ENCODE measurements at places on chromosomes 16 and 17.

GRCh38 chr16:29943846-29944799 is 17.8 kb upstream of the TMEM219 start:
- no peak for DNase-seq

DNA sequence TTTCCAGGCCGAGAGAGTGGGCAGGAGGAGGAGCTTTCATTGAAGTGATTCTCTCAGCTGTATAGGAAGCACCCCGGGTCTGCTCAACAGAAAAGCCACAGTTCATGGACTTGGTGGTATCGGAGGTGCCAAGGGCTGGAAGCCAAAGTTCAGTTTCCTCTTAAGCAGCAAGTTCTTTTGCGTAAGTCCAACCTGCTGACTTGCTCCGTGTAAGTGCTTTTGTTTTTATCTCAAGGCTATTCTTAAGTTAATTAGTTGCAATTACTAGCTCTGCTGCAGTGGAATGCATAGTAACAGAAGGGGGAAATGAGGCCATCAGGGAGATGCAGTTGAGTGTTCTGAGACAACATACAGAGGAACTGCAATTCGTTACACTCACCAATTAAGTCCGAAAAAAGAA is 44.6 kb downstream of the SMIM36 start:
- DNase-seq = no peak

- DNase-seq = no peak
These were observed 9.2 kb downstream of the HS3ST3B1 start for GRCh38 chr17:14310101-14310500.

DNA sequence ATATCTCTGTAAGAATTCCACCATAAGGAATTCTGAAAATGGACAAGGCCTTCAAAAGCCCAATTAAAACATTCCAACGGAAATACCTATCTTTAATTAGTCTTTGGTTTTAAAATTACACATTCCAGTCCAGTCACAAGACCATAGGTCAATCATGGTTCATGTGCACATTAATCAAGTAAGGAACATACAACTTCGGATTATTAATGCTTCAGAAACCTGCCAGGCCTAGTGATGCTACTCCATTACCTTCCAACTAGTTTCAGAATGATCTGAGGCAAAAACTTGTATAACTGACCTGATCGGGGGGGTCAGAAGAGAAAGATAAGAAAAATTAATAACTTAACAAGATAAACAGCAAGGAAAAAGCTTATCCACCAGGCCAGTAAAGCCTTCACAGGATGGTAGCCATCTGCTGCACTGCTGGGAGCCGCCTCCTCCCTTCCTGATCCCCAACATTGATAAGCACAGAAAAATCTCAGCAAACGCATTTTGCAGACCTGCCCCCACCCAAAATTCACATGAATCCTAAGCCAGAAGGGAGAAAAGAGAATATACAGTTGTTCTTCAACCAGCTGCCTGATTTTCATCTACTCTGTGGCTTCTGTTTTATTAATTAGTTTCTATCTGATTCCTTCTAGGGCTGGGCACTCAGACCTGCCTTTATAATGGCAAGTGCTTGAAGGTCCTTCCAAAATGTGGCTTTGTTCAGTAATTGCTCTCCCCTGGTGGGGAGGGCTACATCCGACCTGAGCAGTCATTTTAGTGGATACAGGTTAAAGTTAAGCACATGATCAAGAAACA is 6.0 kb downstream of the SDR42E1 start:
- DNase-seq = no peak

DNA sequence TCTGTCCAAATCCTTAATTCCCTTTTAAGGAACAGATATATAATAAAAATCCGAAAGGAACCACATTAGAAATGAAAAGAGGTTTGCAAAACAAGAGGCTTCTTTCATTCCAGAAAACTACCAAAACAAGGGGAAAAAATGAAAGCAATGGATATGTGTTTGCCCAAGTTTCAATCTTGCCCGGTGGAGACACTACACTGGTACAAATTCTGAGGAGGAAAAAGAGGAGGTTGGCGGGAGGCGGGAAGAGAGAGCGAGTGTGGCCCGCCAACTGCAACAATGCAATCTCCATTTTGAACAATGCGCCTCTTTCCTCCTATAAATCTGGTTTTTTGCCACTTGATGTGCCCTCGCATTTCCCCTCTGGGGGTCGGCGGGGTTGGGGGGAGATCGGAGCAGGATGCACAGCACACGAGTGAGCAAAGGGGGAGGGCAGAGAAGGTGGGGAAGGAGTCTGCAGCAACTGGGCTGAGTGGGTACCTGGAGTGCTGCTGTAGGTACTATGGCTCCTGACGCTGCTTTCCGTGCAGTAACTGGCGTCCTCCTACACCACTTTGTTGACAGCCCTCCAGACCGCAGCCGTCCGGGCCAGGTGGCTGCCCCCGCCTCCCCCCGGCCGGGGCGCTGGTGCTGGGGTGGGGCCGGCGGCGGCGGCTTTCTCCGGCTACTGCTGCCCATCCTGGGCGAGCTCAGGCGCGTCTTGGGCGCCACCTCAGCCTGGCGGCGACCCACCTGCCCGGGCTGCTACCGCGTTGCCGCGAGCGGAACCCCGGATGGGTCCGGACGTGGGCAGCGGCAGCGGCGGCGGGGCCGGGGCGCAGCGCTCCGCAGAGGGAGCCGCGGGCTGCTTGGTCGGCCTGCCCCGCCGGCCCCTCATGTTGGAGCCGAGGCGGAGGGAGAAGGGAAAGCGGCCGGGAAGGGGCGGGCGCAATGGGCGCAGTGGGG is 93.8 kb upstream of the PLEKHM1 start:
- no peak for DNase-seq

GRCh38 chr17:77869665-77870132 is 88.8 kb upstream of the TNRC6C start:
- DNase-seq = peak; percentile 92

GRCh38 chr17:61127960-61128359 is 271.7 kb upstream of the TBX2 start:
- no peak for DNase-seq

- no peak for DNase-seq
These were observed 13.9 kb upstream of the ABCA8 start for GRCh38 chr17:68969101-68969500.

DNA sequence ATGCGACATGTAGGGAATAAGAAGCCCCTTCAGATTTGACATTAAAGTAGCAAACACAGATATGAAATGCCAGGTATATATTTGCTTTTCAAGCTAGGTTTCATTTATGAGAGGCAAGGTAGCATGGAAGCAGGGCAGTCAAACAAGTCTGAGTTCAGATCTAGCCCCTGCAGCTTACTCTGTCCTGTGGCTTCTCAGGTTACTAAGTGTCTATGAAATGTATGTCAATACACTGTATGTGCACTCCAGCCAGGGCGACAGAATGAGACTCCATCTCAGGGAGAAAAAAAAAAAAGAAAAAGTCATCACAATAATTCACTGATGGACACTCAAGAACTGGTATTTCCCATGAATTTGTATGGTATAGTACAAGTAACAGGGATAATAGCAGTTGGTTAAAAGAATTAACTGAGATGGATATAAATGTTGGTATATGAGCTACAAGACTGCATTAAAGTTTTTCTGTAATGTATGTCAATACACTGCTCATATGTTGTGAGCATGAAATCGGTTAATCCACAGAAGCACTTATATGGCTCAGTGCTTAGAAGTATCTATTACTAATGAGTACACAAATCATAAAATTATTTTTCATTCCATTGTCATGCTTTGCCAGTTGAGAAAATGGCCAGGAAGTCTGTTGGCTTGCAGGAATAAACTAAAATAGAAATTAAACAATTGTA is 2.9 kb upstream of the WSB1 start:
- no peak for DNase-seq

- DNase-seq = no peak
These were observed 110.5 kb upstream of the CORO6 start for GRCh38 chr17:29733166-29733565.

DNA sequence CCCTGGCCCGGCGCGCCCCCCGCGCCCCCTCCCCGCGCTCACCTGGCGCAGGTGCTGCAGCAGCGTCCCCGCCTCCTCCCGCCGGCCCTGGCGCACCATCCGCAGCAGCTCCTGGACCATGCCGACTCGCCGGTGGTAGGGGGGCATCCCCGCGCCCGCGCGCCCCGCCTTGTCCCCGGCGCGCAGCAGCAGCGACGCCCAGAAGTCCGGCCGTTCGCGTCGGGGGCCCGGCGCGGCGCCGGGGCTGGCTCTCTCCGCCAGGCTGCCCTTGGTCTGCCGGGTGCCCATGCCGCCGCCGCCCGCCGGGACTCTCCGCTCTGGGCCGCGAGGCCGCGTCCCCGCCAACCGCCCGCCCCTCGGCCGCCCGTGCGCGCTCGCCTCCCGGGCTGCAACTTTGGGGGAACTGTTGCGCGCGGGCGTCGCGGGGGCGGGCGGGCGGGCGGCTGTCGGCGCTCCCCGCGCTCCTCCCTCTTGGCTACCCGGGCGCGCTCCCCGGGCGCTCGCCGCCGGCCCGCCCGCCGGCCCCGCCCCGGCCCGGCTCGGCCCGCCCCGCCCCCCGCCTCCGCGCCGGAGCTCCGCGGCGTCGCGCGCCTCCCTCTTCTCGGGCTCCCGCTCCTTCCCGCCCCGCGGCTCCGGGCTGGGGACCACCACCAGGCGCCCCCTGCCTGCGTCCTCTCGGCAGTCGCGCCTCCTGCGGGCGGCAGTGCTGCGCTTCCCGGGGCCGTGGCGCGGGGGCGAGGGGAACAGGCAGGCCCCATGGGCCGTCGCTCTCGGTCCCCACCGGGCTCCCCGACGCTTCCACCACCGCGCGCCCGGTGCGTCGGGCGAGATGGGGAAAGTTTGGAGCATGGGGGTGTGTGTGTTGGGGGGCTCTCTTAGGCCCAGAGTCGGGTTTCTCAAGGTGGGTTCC is at the start of gene LRRC75A:
LRRC75A (minus strand) TSS at position 491 of the 910 bp plus-strand sequence; CDS start at position 288, 203 bp downstream.
- DNase-seq = no peak

DNA sequence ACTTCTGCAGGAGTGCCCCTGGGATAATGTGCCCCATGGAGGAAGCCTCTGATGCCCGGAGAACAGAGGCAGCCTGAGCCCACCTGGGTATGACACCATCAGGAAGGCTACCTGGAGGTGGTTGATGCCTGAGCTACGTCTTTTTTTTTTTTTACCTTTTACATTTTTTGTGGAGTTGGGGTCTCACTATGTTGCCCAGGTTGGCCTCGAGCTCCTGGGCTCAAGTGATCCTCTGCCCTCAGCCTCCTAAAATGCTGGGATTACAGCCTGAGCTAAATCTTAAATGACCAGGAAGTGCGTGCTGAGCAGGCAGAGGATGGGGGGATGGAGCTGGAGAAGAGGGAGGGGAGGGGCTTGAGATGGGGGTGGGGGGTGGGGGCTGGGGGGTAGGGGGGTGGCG is 32.7 kb downstream of the ABCC6 start:
- DNase-seq = no peak

GRCh38 chr16:30921748-30922419 is 1.5 kb upstream of the FBXL19 start:
- peak; percentile 79 for DNase-seq
